ENCODE measurements at places on chromosomes 5 and 9. TPM values are rescaled to one million over a fixed set of nuclear protein-coding genes. Genes with fewer than 3 reads are reported as not detected.

DNA sequence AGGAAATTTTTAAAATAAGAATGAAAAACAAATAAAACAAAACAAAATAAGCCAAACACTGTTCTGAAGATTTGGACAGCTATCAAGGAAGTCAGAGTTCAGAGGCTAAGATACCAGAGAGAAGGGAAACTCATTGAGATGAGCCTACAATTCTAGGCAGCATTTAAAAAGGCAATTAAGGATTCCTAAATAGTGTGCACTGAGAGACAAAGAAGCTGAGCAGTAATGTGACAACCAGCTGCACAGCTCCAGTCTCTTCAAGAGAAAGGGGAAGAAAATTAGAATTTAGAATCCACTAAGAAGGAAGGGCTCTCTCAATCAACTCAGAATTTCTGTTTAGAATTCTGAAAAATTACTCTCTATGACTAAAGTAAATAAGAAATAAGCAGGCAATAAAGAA, 246.7 kb upstream of the COX7C start:
- no peak for DNase-seq

DNA sequence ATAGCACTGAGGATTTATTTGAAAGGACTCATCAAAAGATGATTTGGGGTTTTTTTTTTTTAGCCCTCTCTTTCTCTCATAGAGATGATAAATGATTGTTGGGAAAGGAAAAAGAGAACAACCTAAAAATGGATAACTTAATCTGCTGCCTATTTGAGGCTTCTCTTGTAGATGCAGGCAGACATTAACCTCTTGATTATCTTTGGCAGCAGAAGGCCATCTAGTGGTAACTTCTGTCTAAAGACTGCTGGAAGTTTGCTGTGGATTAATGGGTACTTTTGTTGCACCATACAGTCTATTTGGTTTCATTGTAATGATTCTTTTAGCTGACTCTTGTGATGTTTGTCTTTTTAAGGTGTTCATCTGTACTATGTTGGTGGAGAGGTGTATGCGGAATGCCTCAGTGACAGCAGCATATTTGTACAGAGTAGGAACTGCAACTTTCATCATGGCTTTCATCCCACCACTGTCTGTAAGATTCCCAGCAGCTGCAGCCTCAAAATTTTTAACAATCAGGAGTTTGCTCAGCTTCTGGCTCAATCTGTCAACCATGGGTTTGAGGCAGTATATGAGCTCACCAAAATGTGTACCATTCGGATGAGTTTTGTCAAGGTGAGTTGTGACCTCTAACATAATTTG, 18.8 kb downstream of the SMIM32 start:
- peak; percentile 55 for DNase-seq

- DNase-seq: no peak
These were observed 6.8 kb downstream of the ABCA1 start for GRCh38 chr9:104921067-104921741.

GRCh38 chr5:95794070-95794516, 28.4 kb downstream of the GLRX start:
- no peak for DNase-seq

DNA sequence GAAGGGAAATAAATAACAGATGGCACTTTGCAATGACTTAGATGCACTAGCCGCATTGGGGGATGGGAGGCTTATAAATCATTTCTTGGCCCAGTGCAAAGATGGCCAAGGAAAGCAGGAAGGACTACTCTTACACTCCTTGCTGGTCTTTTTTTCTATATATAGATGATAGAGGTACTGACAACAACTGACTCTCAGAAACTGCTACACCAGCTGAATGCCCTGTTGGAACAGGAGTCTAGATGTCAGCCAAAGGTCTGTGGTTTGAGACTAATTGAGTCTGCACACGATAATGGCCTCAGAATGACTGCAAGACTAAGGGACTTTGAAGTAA, 1.7 kb downstream of the CCNG1 start:
- DNase-seq: no peak

DNA sequence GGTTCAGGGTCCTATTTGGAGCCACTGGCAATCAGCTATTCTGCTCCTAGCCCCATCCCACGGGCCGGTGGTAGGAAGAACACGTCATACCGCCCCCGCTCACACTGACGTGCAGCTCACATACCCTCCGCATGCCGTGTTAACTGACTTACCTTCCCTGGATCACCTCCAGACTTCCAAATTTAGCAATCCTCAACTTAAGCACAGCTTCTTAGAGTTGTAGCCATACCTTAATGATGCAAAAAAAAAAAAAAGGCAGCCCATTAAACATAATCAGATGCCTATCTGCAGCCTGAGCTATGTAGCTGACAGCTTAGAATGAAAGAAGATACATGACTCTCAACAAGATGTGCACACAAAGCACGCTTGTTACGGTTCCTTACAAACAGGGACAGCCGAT, 93.0 kb downstream of the IRX2 start:
- no peak for DNase-seq

DNA sequence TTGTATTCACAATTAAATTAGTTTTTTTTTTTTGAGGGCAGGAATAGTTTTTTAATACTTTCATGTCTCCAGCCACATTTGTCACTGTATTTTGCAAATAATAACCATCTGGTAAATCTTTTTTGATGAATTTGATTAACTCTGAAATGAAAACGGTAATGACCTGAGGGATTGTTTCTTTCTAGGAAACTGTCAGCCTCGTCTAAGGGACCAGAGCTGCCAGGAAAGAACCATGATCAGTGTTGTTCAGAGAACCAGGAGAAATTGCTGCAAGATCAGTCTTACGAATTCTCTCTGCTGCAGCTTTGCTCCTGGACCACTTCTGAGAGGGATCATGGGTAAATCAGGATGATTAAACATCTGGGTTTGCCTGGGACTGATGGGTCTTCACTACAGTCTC, 114.5 kb upstream of the TAF11L2 start:
- no peak for DNase-seq

GRCh38 chr5:43371821-43372220, 40.4 kb downstream of the CCL28 start:
- DNase-seq: no peak

DNA sequence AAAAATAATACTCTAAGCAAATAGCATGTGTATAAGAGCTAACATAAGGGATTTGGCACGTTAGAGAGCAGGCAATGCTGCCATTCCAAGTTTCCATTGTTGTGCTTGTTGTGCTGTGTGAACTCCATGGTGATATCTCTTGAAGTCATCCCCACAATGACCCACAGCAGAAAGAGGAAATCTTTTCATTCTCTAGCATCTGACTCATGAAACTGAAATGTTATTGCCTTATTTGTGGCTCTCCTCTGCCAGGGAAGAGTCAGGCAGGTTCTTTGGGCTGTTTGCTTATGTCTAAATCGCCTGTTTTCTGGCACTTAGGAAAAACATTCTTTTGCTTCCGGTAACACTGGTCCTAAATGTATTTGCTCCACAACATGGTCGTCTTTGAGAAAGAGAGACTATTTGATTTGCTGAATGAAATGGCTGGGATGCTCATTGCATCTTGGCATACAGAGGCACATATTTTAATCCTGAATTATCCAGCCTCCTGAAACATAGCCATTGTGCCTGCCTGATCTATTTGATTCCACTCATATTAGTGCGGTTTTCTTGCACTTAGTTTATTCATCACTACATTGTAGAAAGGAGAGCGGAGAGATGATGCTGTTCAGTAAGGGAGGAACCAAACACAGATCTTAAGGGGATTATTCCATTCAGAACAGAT, 188.8 kb downstream of the CSNK1G3 start:
- DNase-seq: no peak

DNA sequence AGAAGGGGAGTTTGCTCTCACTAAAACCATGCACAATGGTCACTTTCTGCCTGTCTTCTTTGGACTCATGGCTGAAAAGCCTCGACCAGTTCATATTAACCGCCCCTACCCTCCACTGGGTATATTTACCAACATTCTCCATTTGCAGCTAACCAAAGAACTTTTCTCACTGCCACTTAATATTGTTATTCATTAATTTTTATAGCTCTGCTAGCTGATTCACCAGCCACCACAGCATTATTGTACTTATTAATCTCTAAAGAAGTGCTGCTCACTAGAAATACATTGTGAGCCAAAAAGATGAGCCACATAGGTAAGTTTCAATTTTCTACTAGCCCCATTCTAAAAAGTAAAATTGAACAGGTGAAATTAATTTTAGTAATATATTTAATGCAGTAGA, 33.4 kb upstream of the SMIM32 start:
- no peak for DNase-seq

DNA sequence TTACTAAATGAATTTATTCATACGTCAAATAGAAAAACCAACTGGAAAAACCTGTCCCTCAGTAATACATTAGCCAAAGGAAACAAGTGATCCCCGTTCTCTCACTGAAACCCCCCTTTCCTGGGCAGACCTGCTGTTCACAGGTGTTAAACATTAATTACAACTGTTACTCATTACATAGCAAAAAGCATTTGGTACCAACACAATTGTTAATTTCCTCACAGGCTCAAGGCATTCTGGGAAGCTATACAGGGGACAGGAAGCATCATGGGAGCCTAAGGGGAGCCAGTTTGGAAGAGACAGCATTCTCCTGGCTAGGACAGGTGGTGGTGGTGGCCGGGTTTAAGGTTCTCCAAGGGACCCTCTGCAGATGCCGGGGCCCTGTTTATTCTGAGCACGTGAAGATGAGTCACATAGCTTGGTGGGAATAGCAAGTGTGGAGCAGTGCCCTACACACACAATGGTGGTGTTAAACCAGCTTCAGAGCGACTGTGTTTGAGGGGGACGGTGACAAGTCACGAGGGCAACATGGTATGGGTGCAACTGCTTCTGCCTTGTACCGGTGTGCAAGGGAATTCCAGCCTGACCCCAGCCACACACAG, 62.6 kb upstream of the SLC25A51 start:
- peak; percentile 60 for DNase-seq

DNA sequence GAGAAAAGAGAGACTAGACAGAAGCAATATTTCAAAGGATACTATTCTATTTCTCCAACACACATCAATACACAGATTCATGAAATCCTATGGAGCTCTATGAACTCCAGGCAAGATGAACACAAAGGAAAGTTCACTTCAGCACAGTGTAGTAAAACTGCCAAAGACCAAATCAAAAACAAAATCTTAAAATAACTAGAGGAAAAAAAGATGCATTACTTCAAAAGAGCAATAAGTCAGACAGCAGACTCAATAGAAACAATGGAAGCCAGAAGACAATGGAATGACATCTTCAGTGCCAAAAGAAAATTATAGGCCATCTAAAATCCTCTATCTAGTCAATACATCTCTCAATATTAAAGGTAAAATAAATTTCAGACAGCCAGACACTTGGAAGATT, 205.3 kb upstream of the TBC1D2 start:
- DNase-seq: no peak

GRCh38 chr5:133663397-133664054, 51.2 kb upstream of the FSTL4 start:
- no peak for DNase-seq

GRCh38 chr5:107578051-107578635, 92.6 kb downstream of the EFNA5 start:
- DNase-seq: no peak

Gene SLC35A4
- polyA plus RNA-seq: 79.3 TPM

Gene ESM1
- polyA plus RNA-seq: 6.3 TPM

Gene INPP5E
- 15.2 TPM for polyA plus RNA-seq

Gene PTGES
- polyA plus RNA-seq: 6.8 TPM

Gene ST8SIA4
- polyA plus RNA-seq: 9.9 TPM

Gene SLCO4C1
- polyA plus RNA-seq: 1.3 TPM

All from right lung (tissue), 10 donors.